Activated CD4-positive, CD25-positive, alpha-beta regulatory T cell (primary cell): ENCODE measurements at places on chromosomes 5 and 9.

GRCh38 chr5:144088206-144089064, 82.0 kb downstream of the YIPF5 start:
- no peak for DNase-seq

GRCh38 chr9:82560457-82560904, 502.5 kb downstream of the RASEF start:
- DNase-seq: no peak

DNA sequence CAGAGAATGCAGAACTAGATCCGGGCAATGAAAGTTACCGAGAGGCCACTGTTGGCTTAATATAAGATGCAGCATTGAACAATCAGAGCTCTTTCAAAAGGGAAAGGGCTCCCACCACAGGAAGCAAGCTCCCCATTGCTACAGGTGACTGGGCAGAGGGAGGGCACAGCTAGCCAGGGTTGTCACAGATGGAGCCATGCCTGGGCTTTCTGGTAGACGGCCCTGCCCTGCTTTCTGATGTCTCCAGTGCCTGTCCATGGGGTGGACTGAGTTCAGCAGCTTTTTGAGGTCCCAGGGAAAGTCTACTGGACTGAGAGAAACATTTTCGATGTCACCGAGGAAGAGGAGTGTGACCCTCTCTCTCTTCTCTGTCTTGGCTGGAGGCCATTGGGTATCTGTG, 14.1 kb downstream of the RGS3 start:
- no peak for DNase-seq

DNA sequence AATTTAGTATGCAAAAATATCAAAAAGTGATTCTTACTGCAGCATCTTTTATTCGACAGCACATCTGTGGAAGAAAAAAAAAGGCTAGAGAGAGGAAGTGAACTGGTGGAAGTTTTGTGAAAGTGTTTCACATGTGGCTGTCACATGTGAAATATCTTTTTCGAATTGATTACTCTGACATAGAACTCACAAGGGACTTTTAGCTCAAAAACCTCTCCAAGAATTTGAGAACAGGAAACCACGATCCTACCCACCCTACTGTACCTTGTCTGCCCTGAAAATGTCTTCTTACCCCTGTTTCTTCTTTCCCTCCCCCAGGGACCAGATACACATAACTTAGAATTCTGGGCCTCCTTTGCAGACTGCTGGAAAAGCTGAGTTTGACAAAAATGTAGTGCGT, 106.5 kb upstream of the PRRC1 start:
- no peak for DNase-seq

- no peak for DNase-seq
These were observed 73.5 kb downstream of the COL23A1 start for GRCh38 chr5:178516504-178517235.

GRCh38 chr5:168984135-168984675, 316.7 kb downstream of the SLIT3 start:
- no peak for DNase-seq

GRCh38 chr9:124216474-124217176, 41.1 kb upstream of the NEK6 start:
- DNase-seq: peak; percentile 16

DNA sequence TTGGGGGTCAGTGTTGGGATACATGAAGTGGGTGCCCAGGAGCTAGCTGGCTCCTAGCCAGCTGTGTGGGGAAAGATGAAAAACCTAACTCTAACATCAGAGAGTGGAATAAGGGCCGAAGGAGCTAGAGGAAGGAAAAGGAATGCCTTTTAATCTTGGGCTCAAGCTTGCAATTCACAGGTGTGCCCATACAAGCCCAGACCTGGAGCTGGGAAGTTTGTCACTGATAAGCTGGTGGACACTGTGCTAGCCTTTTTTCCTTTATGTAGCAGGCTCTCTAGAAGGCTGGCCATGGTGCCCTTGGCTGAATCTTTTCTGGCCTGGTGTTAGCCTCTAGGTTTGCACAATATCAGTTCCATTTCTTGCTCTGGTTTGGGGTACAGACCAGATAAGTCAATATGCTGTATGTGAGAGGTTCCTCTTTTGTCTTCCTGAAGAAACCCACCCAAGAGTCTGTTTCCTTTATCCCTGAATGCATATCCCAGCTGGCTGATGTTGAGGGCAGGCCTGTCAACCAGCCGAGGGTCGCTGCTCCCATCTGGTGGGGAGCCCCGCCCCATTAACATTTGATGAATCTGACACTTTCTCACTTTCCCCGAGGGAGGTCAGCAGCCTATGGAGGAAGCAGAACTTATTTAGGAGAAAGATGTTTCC, 92.4 kb upstream of the CXCL14 start:
- no peak for DNase-seq

DNA sequence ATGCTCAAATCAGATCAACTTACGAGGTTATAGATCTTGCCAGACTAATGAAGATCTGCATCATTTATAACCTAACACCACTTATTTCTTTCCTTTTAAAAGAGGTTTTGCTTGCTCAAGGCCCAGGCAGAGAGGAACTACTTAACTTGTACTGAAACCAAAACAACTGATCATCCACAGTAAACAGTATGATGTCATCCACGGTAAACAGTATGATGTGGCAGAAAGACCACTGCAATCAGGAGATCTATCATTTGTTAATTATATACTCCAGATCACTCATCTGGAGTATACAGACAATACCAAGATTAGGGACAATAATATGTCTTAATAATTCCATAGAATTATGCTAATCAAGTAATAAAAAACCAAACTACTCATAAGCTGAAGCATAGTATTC, 116.8 kb downstream of the ADAMTS6 start:
- DNase-seq: no peak

GRCh38 chr9:80899208-80899607, 790.1 kb downstream of the TLE1 start:
- DNase-seq: no peak

DNA sequence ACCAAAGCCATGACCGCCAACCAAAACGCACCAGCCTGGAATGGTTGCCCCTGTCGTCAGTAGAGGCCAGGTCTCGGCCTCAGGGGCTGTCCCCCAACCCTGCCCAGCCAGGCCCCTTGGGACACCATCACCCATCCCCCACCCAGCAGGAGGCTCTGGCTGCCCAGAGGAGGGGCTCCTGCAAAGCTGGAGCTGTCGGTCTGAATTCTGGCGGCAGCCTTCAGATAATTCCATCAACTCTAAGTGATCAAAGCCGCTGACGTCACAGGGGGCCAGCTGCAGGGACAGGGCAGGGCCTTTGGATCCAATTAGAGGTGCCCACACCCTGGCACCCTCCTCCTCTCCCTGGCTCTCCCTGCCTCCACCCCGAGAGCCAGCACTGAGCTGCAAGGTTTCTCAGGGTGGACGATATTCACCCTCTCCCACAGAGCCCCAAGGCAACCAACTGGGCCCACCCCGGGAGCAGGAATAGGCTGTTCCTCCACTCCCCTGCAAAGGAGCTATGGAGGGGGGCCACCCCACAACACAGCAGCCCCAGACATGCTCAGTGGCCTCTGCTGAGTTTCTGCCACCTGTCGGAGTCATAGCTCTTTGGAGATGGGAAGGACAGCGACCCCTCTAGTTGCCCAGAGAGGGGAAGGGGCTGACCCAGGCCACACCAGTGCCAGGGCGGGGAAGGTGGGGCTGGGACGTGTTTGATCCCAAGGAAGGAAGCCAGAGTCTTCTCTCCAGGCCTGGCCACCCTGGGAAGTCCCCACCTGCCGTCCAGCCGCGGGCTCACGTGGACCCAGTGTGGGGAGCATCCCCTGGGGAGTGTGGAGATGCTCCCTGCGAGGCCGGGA, 78.4 kb downstream of the NTNG2 start:
- no peak for DNase-seq

DNA sequence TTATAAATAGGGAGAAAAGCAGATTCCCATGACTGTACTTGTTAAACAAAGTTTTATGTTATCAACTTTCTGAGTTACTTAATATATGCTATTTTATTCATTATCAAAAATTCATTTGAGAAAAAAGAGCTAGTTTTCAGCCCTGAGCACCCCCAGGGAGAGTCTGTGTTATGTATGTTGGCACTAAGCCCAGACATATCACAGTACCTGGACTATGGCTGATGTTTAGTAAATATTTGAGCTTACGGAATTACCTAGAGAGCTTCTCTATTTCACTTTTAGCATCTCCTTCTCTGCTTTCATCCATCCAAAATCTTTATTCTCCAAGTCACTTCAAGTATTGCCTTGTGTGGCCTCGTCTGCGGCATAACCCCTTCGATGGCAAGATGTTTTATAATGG, 225.9 kb upstream of the PCSK5 start:
- no peak for DNase-seq

GRCh38 chr5:157933005-157933404, 74.1 kb upstream of the CLINT1 start:
- no peak for DNase-seq

- no peak for DNase-seq
These were observed 436.7 kb downstream of the CETN3 start for GRCh38 chr5:89972901-89973300.

GRCh38 chr9:126607731-126608130, 6.0 kb upstream of the LMX1B start:
- no peak for DNase-seq

- no peak for DNase-seq
These were observed 44.4 kb upstream of the SMAD5 start for GRCh38 chr5:136087961-136088871.

DNA sequence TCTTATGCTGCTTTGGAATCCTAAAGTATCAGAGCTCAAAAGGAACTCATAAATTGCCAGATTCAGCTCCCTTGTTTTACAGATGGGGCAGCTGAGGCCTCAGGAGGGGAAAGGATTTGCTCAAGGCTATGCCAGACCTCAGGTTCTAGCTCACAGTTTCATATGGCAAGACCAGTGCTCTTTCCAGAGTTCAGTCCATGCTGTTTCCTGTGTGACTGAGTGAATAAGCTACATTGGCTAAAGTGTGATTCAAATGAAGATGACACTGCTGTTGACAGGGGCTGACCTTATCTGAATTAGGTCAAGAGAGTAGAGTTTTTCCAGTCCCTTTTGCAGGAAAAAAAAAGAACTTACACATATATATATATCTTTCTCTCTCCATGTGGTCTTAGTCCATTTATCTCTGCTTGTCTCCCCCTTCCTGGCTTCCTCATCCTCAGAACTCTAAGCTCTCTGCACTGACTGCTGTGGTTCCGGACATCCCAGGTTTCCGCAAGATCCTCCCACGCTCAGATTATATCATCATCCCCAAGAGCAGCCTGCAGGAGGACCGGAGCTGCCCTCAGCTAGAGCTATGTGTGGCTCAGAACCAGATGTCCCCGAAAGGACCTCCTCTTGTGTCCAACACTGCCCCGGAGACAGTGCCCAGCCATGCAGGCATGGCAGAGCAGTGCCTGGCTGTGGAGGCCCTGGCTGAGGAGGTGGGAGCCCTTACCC, 9.3 kb downstream of the HMGXB3 start:
- no peak for DNase-seq

- DNase-seq: no peak
These were observed 33.0 kb downstream of the LARP1 start for GRCh38 chr5:154788212-154788611.

GRCh38 chr5:30891660-30892059, 301.8 kb upstream of the CDH6 start:
- no peak for DNase-seq

DNA sequence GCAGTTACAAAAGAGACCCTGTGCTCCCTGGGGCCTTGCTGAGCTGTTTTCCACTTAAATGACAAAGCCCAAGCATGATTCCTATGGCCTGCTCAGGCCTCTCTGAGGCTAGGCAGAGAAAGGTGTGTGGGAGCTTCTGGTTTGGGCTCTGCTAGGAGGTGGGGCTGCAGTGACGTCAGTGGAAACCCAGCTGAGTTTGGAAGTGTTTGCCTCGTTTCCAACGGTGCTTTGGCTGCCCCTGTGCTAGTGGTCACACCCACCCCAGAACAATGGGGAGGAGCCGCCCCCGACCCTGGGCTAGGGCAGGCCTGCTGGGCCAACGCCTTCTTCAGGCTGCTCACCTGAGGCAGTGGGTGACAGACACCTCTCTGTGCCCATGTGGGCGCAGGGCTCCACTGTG, 10.4 kb downstream of the ANGPTL2 start:
- no peak for DNase-seq

GRCh38 chr5:10682801-10683525, 78.1 kb downstream of the DAP start:
- no peak for DNase-seq

DNA sequence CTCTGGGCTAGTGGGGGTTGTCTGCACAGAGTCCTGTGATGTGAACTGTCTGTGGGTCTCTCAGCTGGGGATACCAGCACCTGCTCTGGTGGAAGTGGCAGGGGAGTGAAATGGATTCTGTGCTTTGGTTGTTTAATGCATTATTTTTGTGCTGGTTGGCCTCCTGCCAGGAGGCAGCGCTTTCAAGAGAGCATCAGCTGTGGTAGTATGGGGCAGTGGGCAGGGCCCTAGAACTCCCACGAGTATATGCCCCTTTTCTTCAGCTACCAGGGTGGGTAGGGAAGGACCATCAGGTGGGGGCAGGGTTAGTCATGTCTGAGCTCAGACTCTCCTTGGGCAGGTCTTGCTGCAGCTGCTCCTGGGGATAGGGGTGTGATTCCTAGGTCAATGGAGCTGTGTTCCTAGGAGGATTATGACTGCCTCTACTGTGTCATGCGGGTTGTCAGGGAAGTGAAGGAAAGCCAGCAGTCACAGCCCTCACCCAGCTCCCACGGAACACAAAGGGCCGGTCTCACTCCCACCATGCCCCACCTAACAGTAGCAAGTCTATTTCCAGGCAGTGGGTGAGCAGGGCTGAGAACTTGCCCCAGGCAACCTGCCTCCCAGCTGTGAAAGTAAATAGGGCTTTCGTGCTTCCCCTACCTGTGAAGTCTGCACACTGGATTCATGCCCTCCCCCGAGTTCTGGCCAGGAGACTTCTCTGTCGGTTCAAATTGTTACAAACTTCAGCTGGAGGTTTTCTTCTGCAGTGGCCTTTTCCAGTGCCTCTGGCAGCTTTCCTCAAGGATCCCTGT, 25.7 kb upstream of the FAM81B start:
- no peak for DNase-seq

DNA sequence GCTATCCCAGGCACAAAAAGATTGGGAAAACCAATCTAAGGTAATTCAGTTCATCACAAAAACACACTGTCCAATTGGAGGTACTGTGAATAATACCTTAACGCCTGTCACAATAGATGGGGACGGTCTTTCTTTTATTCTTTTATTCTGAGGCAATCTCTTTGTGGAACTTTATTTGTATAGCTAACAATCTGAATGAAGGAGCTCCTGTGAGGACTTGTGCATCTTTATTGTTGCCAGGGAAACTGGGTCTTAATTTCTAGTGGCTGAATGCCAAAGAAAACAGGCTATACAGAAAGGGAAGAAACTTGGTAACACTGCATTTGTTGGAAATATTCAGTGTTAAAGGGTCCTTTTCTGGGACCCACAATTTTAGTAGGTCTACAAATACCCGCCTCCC, 546.9 kb upstream of the C9orf72 start:
- DNase-seq: no peak

DNA sequence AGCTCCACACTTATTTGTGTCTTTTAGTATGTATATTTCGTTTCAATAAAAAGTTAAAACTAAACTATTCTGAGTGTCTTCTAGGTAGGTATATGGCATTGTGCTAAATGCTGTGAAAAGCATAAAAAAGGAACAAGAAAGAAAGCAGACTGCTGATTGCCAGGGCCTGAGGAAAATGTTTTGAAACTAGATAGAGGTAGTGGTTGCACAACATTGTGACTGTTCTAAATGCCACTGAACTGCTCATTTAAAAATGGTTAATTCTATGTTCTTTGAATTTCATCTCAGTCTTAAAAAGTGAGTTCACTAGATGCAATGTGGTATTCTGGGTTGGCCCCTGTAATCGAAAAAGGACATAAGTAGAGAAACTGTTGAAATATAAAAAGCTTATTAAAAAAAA, 2.6 kb upstream of the ALAD start:
- no peak for DNase-seq
